ENCODE measurements at places on chromosomes 7 and 10. TPM values are rescaled to one million over a fixed set of nuclear protein-coding genes. Genes with fewer than 3 reads are reported as not detected.

Gene MACROH2A2
- total RNA-seq = 6.0 TPM

Gene ELN
- 15.4 TPM for total RNA-seq

Gene FAM25A
- not detected for total RNA-seq

DNA sequence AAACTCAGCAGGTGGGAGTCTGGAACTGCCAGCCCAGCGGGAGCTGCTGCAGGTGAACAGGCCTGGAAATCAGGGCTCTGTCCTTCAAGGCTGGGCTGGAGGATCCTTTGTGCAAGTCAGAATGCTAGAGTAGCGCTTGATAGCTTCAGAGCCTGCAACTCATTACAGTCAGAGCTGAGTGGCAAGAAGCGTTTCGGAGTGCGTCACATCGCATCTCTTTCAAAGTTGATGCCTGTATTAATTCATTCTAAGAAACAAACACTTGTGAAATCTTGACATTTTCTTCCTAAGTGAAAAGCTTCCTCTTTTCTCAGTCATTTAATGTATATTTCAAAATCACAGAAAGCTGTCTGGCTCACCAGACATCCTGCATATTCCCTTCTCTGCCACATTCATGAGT, 121.2 kb upstream of the NPS start:
- no peak for DNase-seq

- peak; percentile 32 for DNase-seq
These were observed 12.7 kb downstream of the GPRIN2 start for GRCh38 chr10:46543466-46544377.

DNA sequence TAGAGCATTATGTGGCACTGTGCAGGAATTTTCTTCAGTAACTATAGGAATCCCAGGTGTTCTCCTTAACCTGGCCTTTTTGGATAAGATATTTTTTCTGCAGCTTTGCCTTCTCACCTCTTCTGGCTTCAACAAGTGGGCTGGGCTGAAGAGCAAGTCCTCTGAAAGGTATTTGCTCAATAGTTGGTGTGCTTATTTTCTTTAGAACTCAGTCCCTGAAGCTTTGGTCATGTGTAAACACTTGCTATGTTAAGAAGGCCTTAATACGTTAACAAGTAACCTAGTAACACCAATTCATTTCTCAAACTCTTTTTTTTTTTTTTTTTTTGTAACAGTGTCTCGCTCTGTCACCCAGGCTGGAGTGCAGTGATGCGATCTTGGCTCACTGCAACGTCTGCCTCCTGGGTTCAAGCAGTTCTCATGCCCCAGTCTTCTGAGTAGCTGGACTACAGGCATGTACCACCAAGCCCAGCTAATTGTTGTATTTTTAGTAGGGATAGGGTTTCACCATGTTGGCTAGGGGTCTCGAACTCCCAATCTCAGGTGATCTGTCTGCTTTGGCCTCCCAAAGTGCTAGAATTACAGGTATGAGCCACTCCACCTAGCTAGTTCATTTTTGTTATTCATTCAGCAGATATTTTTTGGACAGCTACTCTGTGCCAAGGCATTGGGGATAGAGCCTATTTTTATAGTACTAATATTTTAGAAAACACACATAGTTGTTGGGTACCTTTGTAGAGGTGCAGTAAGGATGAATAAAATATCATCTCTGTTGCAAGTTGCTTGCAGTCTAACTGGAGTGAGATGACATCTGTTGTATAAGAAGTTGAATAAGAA, 164.6 kb downstream of the SND1 start:
- DNase-seq = no peak

Gene CARD11
- 0.44 TPM for total RNA-seq

DNA sequence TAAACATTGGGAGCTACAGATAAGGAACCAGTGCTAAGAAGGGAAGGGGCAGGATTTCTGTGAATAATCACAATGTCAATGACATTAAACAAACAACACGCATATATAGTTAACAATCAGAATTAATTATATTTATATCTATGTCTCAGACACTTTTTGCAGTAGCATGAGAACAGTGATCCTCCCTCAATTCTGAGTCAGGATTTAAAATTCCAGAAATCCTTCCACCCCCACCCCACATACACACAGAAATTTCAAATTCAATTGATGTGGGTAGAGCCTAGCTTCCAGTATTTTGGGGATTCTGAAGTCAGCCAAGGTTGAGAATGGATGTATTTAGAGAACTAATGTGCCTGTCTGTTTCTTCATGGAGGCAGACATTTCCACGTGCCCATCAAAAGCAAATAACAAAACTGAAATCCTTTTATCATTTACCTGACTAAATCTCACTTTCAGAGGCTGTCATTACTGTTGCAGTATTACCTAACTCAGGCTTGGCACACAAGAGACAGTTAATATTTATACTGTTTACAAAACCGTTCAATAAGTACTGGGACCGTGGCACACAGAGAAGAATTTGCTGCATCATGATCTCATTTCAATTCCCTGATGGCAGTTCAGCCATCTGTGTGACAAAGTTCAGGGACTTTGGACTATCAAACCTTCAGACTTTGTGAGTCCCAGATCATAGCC, 116.6 kb upstream of the PALS2 start:
- no peak for DNase-seq

- no peak for DNase-seq
These were observed 641.2 kb upstream of the VSTM2A start for GRCh38 chr7:53900856-53901528.

Gene ACTR3C
- 0.71 TPM for total RNA-seq

Gene STRIP2
- 46.6 TPM for total RNA-seq

GRCh38 chr7:1939434-1940401, 269.6 kb downstream of the ELFN1 start:
- DNase-seq = peak; percentile 9

DNA sequence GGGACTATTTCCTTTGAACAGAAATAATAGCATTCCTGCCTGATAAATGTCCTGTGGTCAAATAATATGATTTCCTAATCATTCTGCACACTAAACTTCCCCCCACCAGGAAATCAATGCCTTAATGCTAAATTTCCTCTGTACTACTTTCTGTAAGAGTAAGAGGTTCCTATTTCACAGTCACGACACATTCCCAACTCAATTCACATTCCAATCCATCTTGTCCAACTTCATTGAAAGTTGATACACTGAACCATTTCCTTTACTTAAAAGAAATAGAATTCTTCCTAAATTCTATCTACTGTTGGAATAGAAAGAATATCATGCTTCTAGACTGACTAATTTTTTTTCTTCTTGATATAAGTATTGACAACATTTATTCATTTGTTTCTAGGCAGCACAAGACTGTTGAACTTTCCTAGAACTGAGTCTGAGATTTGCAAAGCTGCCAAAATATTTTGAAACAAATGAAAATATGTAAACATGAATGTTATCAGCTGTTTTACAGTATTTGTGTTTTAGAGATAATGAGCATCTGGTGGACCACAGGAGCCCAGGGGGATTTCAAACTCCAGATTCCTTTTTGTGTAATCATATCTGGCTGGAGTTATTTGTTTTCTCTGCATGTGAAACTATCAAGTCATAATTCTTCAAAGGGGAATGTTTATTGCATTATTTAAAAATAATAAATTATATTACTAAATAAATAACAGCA, 121.5 kb downstream of the TPST1 start:
- no peak for DNase-seq

Gene SPDYE6
- not detected for total RNA-seq

DNA sequence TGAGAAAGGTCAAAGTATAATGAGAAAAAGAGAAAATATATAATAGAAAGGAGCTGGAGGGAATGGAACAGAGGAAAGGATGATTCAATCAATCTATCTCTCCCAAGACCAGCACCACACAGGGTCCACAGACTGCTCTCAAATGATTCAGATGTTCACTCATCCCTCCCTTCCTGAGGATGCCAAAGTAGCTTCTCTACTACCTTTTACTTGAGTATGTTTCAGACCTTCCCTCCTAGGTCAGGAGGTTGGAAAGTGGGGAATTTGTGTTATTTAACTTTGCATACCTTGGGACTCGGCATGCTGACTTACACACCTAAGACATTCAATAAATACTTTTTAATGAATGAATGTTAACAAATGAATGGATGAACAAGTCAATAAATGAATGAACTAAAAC, 30.6 kb downstream of the CPVL start:
- DNase-seq = no peak

DNA sequence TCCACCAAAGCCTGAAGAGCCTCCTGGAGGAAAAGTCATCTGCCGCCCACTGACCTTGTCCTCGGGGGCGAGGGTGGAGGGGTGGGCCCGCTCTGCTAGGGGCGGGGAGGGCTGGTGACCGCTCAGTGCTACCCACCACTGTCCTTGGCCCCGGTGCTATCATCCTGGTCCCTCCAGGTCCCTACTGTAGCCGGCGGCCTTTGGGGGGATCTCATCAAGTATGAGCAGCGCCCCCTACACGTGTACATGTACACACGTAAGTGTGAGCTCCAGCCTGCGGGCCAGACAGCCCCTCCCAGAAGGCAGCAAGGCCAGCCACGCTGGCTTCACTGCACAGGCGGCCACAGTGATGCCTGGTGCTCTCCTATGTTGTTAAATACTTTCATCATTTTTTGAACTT, 19.6 kb downstream of the TTYH3 start:
- DNase-seq = peak; percentile 48

Gene IL6
- not detected for total RNA-seq

Gene MYH16
- total RNA-seq = not detected

GRCh38 chr7:111509288-111509687, 53.0 kb downstream of the IMMP2L start:
- no peak for DNase-seq

Gene HMX2
- total RNA-seq = not detected

Measured in psoas muscle (tissue), 8 donors.